A549 treated with RU486 at 1 μM for 4 hours (cell line): ENCODE measurements at places on chromosomes 12 and 14. TPM values are rescaled to one million over a fixed set of nuclear protein-coding genes. Genes with fewer than 3 reads are reported as not detected.

The RBP5 gene
- total RNA-seq = not detected in 5 replicates

The LHX5 gene
- total RNA-seq = 0.03 TPM in 1 of 5 replicates, not detected in the others

The TEDC1 gene
- 24.5 to 50.1 TPM (median 47.5 TPM) in 5 replicates for total RNA-seq

The GLT1D1 gene
- total RNA-seq = not detected in 5 replicates

The TAS2R7 gene
- not detected in 5 replicates for total RNA-seq

The CEP170B gene
- 15.5 to 27.9 TPM (median 21.4 TPM) in 5 replicates for total RNA-seq

The PDZRN4 gene
- total RNA-seq = 0.03 TPM in 1 of 5 replicates, not detected in the others

The LMNTD1 gene
- total RNA-seq = not detected in 5 replicates

The MAP1LC3B2 gene
- 1.0 to 1.8 TPM (median 1.3 TPM) in 5 replicates for total RNA-seq
